ENCODE measurements at places on chromosomes 2 and 18.

- DNase-seq, result no peak
Measured at GRCh38 chr2:64797881-64798575, 144.3 kb upstream of the SERTAD2 start.

- DNase-seq, result no peak
Measured at GRCh38 chr2:207064128-207064690, 101.5 kb downstream of the KLF7 start.

DNA sequence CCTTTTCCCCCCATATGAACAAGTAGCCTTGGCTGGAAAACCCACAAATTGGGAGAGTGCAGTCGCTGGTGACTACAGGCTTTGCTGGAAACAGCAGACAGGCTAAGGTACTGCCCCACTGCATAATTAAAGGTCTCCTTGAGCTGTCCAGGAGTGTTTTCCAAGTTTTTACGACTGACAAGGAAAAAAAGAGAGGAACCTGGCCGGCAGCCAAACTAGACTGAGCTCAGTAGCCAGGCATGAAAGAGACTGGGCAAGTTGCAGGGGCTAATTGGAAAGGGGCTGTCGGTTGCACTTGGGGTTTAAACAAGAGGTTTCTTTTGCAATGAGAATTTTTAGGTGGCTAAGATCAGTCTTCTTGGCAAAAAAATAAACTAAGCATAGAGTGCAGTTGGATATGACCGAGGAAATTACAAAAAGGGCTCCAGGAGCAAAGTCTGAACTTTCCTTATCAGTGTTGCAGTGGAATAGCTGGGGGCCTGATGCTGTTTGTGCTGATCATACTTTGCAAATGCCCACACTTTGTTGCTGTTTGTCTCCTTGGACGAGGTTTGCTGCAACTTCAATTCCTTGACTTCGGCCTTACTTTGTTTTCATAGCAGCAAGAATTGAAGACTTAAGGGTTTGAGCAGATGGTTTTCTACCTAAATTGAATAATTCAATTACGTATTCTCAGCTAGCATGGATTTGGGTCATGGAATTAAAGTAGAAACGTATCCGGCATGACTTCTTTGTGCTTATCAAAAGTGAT lies 2.1 kb downstream of the GULP1 start:
- DNase-seq, result peak; percentile 77

GRCh38 chr2:241859436-241860183 lies 916 bp upstream of the PDCD1 start:
- no peak for DNase-seq

DNA sequence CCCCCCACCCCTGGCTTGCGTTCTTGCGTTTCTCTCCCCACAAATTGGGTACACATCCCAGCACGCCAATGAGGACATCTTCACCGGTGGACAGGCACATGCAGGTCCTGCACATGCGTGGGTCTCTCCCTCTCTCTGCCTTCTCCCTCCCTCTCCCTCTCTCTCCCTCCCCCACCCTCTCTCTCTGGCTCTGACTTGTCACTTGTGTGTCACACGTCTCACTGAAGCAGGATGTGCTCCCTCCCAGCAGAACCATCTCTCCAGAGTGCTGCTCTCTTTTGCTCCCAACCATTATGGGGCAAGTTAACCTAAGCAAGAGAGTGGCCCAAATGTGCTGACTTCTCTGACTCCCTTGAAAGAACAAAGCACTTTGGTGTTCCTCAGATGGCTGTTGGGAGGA lies 120.8 kb upstream of the CAB39 start:
- DNase-seq, result no peak

DNA sequence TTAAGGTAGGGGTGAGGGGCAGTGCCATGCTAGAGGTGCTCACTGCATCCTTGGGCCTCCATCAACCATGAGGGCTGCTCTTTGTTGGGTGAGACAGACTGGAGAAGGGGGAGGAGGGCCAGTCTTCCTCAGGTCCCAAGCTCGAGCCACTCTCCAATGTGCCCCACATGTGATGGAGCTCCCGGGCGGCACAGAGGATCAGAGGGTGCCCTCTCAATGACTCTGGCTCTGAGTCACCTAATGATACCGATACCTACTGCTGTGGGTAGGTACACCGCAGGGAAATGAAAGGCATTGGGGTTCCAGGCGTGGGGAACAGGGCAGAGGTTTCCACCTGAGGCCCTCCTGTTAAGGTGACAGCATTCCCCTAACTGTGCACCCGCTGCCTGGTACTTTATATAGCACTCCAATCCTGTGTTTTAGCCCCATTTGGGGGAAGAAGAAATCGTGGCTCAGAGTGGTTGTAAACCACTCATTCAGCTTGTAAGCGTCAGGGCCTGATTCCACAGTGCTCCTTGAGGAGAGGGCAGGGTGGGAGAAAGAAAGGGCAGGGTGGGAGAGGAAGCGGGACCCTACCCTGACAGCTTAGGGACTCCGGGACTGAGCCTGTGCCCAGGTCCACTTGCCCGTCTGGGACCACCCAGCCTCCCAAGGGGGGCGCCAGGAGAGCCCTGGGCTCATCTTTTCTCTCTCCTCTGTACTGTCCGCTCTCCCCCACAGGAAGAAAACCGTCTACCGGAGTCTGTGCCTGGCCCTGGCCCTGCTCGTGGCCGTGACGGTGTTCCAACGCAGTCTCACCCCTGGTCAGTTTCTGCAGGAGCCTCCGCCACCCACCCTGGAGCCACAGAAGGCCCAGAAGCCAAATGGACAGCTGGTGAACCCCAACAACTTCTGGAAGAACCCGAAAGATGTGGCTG lies 1.8 kb downstream of the B3GNT7 start:
- no peak for DNase-seq

- DNase-seq, result no peak
Measured at GRCh38 chr2:127811397-127812321, 688 bp upstream of the WDR33 start.

GRCh38 chr2:239264838-239265651 lies 135.8 kb downstream of the HDAC4 start:
- DNase-seq, result no peak

- DNase-seq, result no peak
Measured at GRCh38 chr2:10028407-10028987, 14.9 kb upstream of the KLF11 start.

- DNase-seq, result no peak
Measured at GRCh38 chr2:194352505-194352904, 1304.5 kb upstream of the SLC39A10 start.

GRCh38 chr2:215511454-215512346 lies 75.8 kb upstream of the FN1 start:
- DNase-seq, result no peak

DNA sequence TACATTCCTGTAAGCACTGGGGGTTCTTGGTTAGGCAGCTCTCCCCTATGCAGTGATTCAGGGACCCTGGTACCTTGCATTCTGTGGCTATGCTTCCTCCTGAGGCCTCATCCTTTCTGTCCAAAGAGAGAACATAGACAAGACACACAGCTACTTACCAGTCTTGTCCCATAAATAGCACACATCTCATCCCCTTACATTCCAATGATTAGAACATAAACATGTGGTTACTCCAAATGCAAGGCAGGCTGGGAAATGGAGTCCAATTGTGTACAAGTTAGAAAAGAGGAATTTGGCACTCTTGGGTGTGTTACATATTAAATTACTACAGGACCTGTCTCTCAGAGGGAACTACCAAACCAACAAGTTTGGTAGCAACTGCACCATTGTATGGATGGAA lies 171.3 kb downstream of the ARHGAP15 start:
- DNase-seq, result no peak

DNA sequence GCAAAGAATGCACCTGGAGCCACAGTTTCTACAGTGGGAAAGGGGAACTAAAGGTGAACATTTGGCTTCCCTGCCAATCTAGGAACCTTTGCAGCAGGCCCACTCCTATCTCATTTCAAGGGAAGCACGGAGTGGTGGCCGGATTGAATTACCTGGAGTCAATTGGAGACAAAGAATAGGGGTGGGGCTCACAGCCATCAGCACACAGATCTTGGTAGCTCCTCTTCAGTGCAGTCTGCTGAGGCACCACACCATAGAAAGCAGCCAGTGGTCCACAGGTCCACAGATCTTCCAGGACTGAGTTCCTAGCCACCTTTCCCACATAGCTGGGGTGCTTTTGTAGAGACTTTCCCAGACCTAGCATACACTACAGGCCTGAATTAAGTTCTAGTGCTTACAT lies 43.5 kb upstream of the NXPH2 start:
- DNase-seq, result no peak

- DNase-seq, result no peak
Measured at GRCh38 chr2:134021830-134022524, 231.9 kb upstream of the MGAT5 start.

- no peak for DNase-seq
Measured at GRCh38 chr2:155692106-155692505, 640.4 kb downstream of the NR4A2 start.

DNA sequence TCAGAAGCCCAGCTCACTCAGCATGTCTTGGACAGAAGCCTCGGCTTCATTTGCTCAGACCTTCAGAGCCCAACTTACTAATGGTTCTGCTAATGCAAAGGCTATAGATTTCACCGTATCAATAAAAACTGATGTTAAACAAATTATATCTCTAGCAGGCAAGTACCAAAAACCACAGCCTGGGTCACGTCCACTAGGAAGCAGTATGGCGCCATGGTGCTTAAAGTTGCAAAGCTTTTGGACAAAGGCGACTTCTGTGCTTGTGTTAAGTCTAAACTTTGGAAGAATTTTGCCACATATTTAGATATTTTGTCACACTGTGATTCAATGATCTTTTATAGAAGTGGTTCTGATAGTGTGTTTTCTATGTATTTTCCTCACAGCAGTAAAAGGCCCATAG lies 276.8 kb upstream of the PARD3B start:
- DNase-seq, result no peak

DNA sequence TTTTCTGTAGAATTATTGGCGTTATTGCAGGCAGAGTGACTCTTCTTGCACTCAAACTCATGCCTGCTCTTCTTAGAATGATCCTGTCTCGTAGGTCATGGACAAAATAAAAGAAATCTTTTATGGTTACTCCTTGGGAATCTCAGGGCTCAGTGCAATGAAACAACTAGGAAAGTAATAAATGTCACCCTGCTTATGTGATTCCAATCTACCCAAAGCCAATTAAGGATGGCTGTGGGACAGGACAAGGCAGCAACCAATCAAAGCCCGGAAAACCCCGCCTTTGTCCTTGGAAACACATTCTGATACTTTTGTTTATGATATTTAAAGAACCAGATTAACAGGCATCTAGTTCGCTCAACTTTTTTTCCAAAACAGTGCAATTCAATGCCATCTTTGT lies 53.0 kb downstream of the GRB14 start:
- no peak for DNase-seq

- DNase-seq, result no peak
Measured at GRCh38 chr2:12031866-12032265, 285.4 kb downstream of the LPIN1 start.

DNA sequence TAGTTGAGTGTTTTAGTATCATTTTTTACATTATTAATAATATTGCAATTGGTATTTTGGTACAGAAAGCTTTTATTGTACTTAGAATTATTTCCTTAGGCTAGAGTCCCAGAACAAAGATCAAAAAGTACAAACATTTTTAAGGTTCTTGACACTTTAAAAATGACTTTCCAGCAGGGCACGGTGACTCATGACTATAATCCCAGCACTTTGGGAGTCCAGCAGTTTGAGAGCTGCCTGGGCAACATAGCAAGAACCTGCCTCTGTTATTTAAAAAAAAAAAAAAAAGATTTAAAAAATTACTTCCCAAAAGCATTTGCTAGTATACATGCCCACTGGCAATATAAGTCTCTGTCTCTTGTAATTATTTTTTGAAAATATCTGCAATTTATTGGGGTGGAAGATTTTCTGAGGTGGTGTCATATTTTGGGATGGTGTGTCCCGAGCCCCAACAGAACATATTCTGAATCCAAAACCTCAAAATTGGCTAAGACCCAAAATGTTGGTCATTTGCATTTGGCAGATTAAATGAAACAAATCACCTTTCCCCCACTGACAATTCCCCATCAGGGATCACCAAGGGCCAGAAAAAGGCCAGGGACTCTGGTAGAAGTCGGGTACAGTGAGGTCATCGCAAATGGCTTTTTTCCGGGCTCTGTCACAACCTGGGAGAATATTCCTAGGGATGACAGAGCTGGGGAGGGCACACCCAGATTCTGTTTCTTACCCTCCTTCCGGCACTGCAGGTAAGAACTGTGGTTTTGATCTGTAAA lies 42.1 kb downstream of the NIFK start:
- DNase-seq, result no peak

DNA sequence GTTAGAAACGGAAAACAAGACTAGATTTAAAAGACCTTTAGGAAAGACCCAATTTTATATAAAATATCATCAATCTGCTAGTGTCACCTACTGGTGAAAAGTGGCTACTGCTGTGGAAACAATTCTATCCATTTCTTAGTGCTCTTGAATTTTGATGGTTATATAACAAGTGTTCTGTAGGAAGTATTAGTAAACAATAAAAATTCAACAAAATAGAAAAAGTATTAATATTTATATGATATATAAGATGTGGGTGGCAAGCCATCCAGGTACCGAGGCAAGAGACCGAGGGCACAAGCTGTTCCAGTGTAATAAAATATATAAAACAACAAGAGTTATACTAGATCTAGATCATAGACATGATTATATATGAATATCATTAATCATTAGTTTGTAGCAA lies 6.2 kb upstream of the TMEM87B start:
- no peak for DNase-seq

GRCh38 chr18:7370802-7371201 lies 139.9 kb downstream of the LRRC30 start:
- no peak for DNase-seq

GRCh38 chr2:11556101-11556806 lies 22.4 kb downstream of the GREB1 start:
- no peak for DNase-seq

DNA sequence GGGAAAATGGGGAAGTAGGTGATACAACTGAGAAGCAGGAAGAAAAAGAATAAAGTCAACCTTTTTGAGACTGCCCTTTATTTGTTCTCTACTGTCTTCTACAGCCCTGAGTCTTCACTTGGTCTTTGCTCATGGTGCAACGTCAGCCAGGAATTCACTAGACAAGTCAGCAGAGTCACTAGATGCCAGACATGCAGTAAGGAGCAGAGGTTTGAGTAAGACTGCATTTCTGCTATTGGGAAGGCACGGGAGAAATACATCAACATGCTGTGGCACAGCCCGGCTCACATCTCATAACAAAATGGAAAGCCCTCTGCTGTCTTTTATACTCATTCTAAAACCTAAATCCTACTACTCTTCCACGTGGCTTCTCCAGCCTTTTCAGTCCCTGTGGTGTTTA lies 67.1 kb downstream of the PRELID3A start:
- DNase-seq, result no peak

- no peak for DNase-seq
Measured at GRCh38 chr2:39875182-39875913, 96.3 kb upstream of the THUMPD2 start.

DNA sequence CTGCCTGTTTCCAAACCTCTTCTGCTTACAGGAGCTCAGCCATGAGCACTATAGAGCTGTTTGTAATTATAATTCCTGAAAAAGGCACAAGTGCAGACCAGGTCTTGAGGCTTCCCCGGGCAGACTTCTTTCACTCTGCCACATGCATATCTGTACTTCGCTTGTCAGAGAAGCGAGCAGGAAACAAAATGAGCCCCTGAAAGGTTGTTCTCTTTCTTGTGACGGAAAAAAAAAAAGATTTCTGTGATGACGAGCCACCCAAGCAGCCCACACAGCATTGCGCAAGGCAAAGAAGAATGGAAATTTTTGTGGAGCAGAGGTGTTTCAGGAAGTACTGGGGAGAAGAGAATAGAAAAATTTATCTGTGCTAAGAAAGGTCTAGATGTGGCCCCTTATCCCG lies 54.0 kb upstream of the LINC00305 start:
- DNase-seq, result no peak
